ENCODE measurements at places on chromosomes 1 and 21. TPM values are rescaled to one million over a fixed set of nuclear protein-coding genes. Genes with fewer than 3 reads are reported as not detected.

GRCh38 chr1:95323123-95323522, 89.1 kb downstream of the RWDD3 start:
- H3K4me3 ChIP-seq: no peak overlapping the region
- H3K27ac ChIP-seq: no peak overlapping the region
- H3K27me3 ChIP-seq: no peaks in the 10 kb centered on the region
- DNase-seq: peak; percentile 51

GRCh38 chr1:28540651-28541050, 12.2 kb upstream of the TRNAU1AP start:
- H3K27ac ChIP-seq: no peak overlapping the region
- no peak overlapping the region for H3K4me3 ChIP-seq
- H3K27me3 ChIP-seq: no peaks in the 10 kb centered on the region
- no peak for DNase-seq
- no peaks in the 10 kb centered on the region for H3K36me3 ChIP-seq

GRCh38 chr1:156516821-156517220, 16.2 kb upstream of the MEF2D start:
- H3K36me3 ChIP-seq: no peaks in the 10 kb centered on the region
- H3K4me1 ChIP-seq: no peaks in the 10 kb centered on the region
- no peak overlapping the region for H3K27ac ChIP-seq
- H3K4me3 ChIP-seq: no peak overlapping the region
- no peaks in the 10 kb centered on the region for H3K27me3 ChIP-seq

GRCh38 chr21:41894922-41895557, 15.9 kb upstream of the PRDM15 start:
- H3K27ac ChIP-seq: peak overlapping the region; percentile 31
- no peaks in the 10 kb centered on the region for H3K27me3 ChIP-seq
- no peak overlapping the region for H3K4me3 ChIP-seq

PSMA5 gene
- polyA plus RNA-seq: 83.1 TPM

NR5A2 gene
- 16.4 TPM for polyA plus RNA-seq

CHI3L1 gene
- polyA plus RNA-seq: 25.3 TPM

Data from hepatocyte (in vitro differentiated cells).